Inflammatory macrophage treated with lipopolysaccharide for 1 hour (primary cell): ENCODE measurements at places on chromosomes 16 and 17.
A peak's percentile ranks its signal among the peaks of the same experiment; 100 is the strongest.

- peak; percentile 82 for DNase-seq
Observed at GRCh38 chr16:10918294-10919002, 23.8 kb downstream of the DEXI start.

- DNase-seq, result no peak
Observed at GRCh38 chr17:14337596-14338079, 36.8 kb downstream of the HS3ST3B1 start.

DNA sequence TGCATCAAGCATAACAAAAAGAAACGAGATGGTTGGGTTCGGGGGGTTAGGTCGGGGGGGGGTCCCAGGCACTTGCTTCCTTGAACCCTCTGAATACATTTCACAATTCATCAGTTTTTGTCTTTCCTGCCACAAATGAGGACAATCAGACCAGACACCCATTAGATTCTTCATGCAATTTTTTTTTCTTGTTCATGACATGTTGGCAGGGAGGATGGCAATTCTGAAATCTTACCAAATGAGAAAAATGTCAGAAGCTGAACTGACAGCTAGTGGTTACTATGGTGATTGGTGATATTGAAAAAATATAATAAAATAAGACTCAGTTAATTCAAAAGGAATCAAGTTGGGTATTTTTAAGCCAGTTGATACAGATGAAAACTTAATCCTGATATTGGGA is 419.5 kb upstream of the PSMD7 start:
- no peak for DNase-seq

GRCh38 chr17:16909472-16910246 is 62.3 kb downstream of the TNFRSF13B start:
- DNase-seq, result no peak

- no peak for DNase-seq
Observed at GRCh38 chr17:17808706-17809432, 27.9 kb downstream of the SREBF1 start.

GRCh38 chr17:31529841-31530251 is 138.4 kb downstream of the RAB11FIP4 start:
- no peak for DNase-seq

GRCh38 chr17:36816907-36817288 is 120.4 kb upstream of the LHX1 start:
- DNase-seq, result no peak

DNA sequence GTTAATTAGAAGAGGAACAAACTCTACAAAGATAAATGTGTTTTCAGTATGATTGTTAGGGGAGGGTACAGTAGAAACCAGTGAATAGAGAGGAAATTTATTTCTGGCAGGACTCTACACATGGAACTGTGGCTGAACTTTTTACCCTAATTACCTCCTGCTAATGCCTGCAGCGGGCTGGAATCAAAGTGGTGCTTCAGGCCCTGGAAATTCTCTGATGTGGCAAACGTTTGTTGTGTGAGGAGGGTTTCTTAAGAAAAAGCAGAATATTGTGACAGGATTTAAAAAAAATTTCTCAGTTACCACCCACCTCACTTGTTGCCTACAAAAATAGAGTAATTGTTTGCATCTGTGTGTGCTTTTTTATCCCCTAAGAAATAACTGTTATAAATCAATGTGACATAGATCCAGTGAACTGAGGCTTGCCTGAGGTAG is 154.5 kb downstream of the BCAS3 start:
- peak; percentile 59 for DNase-seq

DNA sequence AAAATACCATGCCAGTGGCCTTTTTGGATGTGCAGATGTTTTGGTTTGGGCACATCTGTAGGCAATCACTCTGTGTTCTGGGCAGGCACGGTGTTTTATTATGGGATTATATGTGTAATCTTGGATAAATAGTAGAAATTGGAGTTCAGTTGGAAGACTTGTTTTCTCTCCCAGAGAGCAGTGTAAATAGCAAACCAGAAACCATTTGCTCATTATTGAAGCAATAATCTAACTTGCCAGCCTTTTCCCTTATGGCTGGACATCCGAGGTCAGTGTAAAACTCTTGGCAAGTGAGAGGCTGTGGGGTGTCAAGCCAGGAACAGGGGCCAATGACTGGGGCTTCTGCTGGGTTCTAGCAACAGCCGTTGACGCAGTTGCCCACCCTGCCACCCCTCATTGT is 69.9 kb downstream of the IRX3 start:
- no peak for DNase-seq

DNA sequence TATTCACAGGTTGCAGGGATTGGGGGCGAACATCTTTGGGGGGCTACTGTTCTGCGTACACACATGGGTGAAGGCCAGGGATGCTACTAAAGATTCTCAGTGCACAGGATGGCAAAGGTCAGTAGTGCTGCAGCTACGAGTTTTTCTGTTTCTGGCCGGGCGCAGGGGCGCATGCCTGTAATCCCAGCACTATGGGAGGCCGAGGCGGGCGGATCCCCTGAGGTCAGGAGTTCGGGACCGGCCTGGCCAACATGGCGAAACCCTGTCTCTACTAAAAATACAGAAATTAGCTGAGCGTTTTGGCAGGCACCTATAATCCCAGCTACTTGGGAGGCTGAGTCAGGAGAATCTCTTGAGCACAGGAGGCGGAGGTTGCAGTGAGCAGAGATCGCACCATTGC is 3.9 kb upstream of the ZNF598 start:
- no peak for DNase-seq

DNA sequence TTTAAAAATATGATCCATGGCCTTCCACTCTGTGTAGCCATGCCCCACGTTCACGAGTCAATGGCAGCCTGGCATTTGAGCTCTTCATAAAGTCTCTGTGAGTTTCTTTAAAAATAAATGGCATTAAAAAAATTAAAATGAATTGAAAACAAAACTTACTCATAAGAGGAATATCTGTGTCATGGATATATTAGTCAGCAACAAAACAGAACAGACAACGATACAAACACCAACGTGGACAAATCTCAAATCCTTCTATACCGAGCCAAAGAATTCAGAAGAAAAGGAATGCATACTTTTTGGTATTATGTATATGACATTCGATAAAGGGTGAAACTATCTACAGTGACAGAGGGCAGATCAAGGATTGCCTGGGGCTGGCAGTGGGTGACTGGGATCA is 8.2 kb upstream of the CMIP start:
- no peak for DNase-seq

GRCh38 chr16:23768581-23768980 is 13.8 kb downstream of the CHP2 start:
- DNase-seq, result no peak

DNA sequence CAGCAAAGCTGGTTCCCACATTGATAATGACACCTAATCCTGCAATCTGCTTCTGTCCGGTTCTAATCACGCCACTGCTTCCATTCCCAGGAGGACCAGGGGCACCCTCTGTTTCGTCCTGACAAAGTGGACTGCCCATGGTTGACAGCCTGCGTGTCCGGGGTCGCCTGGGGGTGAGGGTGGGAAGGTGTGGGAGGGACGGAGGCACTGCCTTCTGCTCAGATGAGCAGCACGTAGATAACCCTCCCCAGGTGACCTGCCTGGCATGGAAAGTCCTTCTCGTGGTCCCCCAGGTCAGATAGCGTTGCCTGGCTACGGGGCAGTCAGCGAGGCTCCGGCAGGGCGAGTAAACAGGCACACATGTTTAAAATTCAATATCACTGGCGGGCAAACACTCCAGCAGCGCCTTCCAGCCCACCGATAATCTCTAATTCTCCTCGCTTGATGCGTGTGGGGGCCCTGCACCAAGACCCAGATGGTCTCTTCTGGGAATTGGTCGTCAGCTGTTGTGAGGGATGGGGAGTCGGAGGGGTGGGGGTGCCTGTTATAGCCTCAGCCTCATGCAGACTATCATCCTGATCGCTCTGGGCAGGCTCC is 132.2 kb downstream of the RAP1GAP2 start:
- DNase-seq, result no peak
